ENCODE measurements at places on chromosomes 13 and 19. TPM values are rescaled to one million over a fixed set of nuclear protein-coding genes. Genes with fewer than 3 reads are reported as not detected.
A peak's percentile ranks its signal among the peaks of the same experiment; 100 is the strongest.

The GJB6 gene
- total RNA-seq: 0.91 TPM

The MADCAM1 gene
- 0.19 TPM for total RNA-seq

The MEDAG gene
- not detected for total RNA-seq

The ADM5 gene
- total RNA-seq: 8.6 TPM

The NLRP11 gene
- total RNA-seq: not detected

The GNG8 gene
- total RNA-seq: 14.1 TPM

GRCh38 chr19:16338470-16339360 is 14.1 kb downstream of the KLF2 start:
- peak overlapping the region; percentile 75 for H3K4me3 ChIP-seq
- DNase-seq: peak; percentile 90
- H3K27me3 ChIP-seq: peaks cover 10% of the 10 kb centered on the region
- peak overlapping the region; percentile 74 for H3K27ac ChIP-seq
- H3K36me3 ChIP-seq: peaks cover 4% of the 10 kb centered on the region

DNA sequence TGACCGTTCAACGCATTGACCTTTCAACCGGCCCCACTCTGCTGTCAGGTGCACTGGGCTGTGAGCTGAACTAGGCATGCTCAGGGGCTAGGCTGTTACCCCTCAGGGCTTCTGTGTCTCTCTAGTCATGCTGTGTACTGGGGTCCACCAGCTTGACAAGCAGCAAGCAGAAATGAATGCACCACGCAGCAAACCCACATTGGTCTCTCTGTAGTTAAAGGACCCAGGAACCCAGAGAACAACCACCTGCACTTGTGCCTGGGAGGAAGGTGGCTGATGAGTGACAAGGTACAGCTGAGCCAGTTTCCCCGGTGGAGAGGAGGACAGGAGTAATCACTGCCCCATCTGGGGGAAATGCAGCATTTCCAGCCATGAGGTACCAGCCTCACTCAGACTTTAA is 159.9 kb downstream of the USP12 start:
- no peak overlapping the region for H3K4me3 ChIP-seq
- DNase-seq: no peak
- H3K27ac ChIP-seq: no peak overlapping the region

DNA sequence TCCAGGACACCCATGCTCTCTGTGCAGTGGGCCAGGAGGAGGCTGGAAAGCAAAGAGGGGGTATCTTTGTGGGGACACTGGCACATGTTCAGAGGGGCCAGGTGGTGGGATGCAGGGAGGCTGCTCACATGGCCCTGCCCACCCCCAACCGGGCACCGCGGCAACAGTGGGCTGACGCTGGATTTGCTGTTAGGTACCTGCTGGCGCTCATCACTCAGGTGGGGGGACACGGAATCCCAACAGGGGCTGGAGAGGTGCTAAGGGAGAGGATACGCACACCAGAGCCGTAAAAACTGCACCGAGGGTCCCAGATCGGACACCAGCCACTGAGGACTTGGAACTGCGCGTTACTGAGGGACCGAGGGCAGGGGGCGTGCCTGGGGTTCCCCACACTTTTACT is 19.2 kb downstream of the AKAP8L start:
- DNase-seq: no peak
- H3K36me3 ChIP-seq: peaks cover 49% of the 10 kb centered on the region
- no peak overlapping the region for H3K27ac ChIP-seq
- no peaks in the 10 kb centered on the region for H3K27me3 ChIP-seq
- H3K4me1 ChIP-seq: peaks cover 2% of the 10 kb centered on the region
- no peak overlapping the region for H3K4me3 ChIP-seq

DNA sequence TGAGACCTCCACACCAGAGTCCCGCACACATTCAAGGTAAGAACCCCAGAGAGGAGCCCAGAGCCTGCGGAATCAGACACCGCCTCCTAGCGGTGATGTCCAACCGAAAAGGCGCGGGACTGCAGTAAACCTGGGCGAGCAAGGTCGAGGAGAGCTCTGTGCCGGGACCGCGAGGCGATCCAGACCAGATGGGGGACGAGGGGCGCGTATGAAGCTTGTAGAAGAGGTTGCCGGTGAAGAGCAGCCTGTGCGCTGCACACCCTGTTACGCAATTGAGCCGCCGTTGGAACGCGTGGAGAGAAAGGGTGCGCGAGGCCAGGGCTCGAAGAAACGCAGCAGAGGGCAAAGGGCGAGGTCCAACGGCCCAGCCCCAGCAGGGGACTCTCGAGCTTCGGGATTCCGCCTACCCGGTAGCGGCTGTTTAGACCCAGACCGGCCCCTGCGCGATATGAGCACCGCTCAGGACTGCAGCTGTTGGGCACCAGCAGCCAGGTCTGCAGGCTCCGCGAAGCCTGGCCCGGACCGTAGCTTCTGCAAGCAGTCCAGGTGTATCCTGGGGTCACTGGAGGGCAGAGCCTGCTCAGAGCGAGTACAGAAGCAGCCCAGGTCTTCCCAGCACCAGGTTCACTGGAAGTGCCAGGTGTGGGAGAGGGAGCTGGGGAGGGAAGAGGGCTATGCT is 65.9 kb upstream of the ZNF599 start:
- H3K4me3 ChIP-seq: peak overlapping the region; percentile 65
- H3K27me3 ChIP-seq: peaks cover 9% of the 10 kb centered on the region
- H3K27ac ChIP-seq: no peak overlapping the region
- DNase-seq: peak; percentile 71
- peaks cover 4% of the 10 kb centered on the region for H3K4me1 ChIP-seq

DNA sequence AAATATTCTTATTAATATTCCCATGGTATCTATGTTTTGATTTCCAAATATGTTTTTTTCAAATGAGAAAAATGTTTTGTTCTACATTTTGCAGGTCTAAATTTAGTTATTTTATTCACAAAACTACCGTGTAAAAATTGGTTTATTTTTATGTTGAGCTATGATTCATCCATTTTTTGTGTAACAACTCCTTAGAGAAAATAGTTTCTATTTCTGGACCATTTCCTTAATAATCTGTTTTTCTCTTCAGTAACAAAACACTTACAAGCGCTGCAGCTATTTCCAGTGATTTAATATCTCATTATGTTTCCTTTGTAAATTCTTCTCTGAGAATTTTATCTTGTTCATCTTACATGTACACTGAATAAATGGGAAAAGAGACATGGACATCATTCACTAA is 550.7 kb upstream of the SLITRK5 start:
- H3K36me3 ChIP-seq: no peaks in the 10 kb centered on the region
- H3K27ac ChIP-seq: no peak overlapping the region
- no peak overlapping the region for H3K4me3 ChIP-seq
- no peaks in the 10 kb centered on the region for H3K4me1 ChIP-seq
- no peaks in the 10 kb centered on the region for H3K27me3 ChIP-seq

- no peaks in the 10 kb centered on the region for H3K27me3 ChIP-seq
- no peak overlapping the region for H3K27ac ChIP-seq
- H3K36me3 ChIP-seq: peaks cover 10% of the 10 kb centered on the region
Measured at GRCh38 chr13:41568143-41568971, 111.0 kb downstream of the RGCC start.

GRCh38 chr13:75633285-75633684 is 2.8 kb upstream of the LMO7 start:
- peaks cover 12% of the 10 kb centered on the region for H3K4me1 ChIP-seq
- DNase-seq: no peak
- peaks cover 16% of the 10 kb centered on the region for H3K27me3 ChIP-seq
- H3K27ac ChIP-seq: peak overlapping the region; percentile 3
- no peaks in the 10 kb centered on the region for H3K36me3 ChIP-seq

DNA sequence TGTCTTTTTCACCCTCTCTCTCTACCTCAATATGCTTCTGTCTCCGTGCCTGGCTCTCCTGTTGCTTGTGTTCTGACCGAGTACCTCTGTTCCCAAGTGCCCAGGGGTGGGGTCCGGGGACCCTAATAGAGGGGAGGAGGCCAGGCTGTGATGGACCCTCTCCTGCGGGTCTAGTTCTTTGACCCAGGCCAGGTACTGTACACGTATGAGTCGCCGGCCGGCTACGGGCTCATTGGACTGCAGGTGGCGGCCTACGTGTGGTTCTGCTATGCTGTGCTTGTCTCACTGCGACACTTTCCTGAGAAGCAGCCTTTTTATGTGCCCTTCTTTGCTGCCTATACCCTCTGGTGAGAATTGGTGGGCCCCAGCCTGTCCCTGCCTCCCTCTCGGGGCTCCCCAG is 4.4 kb downstream of the TMEM145 start:
- peaks cover 16% of the 10 kb centered on the region for H3K4me1 ChIP-seq
- H3K27me3 ChIP-seq: peaks cover 45% of the 10 kb centered on the region
- no peaks in the 10 kb centered on the region for H3K36me3 ChIP-seq
- peak overlapping the region; percentile 32 for H3K27ac ChIP-seq
- H3K4me3 ChIP-seq: no peak overlapping the region
